ENCODE measurements at places on chromosomes 7 and 10.

DNA sequence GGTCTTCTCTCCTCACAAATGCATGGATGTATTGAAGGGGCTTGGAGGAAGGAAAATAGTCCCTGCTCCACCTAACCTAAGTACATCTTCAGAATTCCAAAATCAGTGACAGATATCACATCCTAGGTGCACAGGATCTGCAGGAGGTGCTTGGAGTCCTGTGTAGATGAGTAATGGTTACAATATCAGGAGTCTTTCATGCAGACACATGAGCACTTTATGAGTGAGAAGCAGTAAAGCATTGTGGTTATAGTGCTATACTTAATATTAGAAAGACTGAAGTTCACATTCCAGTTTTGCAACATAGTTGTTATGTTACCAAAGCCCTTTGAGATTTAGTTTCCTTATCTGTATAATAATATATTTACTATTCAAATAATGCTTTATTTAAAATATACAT is 516.7 kb downstream of the NEBL start:
- DNase-seq = no peak

DNA sequence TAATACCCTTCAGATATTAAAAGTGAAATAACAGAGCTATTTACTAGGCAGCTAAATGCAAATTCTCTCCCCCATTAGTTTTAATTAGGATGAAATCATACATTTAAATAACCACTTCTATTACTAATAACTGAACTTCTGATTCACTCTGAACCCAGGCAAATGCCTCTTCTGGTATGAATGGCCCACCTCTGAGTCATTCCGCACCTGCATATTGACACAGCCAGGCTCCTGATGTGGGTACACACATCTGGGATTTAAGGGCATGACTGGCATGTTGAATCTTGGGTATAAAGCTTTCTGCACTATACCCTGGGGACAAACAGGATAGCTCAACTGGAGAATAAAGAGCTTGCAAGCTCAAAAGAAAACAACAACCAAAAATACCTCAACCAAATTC is 140.9 kb downstream of the AUTS2 start:
- peak; percentile 57 for DNase-seq

DNA sequence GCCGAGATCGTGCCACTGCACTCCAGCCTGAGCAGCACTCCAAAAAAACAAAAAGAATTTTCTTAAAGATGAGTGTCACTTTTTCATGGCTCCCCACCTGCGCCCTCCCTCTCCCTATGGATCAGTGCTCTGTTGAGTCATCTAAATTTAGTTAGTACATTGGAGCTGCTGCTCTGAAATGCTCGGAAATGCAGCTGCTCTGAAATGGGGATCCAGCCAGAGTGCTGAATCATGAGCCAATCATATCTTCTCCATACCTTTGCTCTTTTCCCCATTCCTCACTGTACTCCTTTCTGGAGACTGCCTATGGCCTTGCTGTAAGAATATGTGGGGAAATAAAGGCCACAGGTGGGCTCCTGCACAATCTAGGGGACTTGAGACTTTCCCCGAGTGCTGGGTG is 188.8 kb downstream of the ZNF438 start:
- DNase-seq = no peak

GRCh38 chr7:139582130-139582650 is 58.7 kb downstream of the CLEC2L start:
- no peak for DNase-seq

- DNase-seq = no peak
These were observed 246.0 kb upstream of the KMT2E start for GRCh38 chr7:104767826-104768536.

DNA sequence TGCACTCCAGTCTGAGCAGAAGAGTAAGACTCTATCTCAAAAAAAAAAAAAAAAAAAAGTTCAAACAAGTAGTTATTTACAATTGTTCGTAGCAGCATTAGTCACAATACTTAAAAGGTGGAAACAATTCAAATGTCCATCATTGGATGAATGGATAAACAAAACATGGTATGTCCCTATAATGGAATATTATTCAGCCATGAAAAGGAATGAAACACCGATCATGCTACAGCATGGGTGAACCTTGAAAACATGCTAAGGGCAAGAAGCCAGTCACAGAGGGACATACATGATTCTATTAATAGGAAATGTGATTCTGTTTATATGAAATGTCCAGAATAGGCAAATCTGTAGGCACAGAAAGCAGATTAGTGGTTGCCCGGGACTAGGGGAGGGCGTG is 15.9 kb downstream of the DOCK1 start:
- DNase-seq = no peak
